ENCODE measurements at places on chromosomes 4 and X. TPM values are rescaled to one million over a fixed set of nuclear protein-coding genes. Genes with fewer than 3 reads are reported as not detected.

Gene GPR173
- 16.2 TPM for polyA plus RNA-seq

Gene ENAM
- polyA plus RNA-seq = 0.14 TPM

DNA sequence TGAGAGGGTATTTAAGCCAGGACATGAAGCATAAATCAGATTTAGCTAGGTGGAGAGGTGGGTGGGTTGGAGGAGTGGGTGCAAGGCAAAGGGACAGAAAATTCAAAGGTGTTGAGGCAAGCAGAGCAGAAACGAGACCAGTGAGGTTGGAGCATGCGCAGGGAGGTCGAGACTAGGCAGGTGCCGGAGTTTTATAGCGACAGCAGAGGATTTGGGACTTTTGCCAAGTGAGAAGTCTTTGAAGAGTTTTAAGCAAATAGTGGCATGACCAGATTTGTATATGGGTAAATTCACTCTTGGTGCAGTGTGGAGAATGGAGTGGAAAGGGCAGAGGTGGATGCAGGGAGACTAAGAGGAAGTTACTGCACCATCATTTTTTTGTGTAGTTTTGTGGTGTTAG is 107.0 kb upstream of the TLR2 start:
- DNase-seq = no peak

DNA sequence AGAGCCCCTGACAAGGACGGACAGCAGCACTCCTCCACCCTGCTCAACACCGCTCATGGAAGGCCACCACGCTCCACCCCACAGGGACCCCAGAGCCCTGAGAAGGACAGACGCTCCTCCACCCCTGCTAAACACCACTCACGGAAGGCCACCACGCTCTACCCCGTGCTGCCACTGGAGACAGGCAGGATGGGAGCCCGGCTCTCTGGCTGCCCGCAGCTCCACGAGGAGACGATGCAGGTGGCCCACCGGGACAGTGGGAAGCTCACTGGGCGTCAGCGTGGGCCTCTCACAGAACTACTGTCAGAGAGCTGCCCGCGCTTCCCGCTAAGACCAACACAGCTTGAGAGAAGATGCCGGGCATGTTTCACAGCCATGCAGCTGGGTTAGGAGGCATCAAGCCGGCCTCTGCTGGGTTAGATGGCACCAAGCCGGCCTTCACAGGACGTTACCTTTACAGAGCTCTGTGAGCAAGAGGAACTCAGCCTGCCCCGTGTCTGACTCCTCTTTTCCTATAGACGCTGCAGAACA is 20.8 kb downstream of the GAK start:
- no peak for DNase-seq

DNA sequence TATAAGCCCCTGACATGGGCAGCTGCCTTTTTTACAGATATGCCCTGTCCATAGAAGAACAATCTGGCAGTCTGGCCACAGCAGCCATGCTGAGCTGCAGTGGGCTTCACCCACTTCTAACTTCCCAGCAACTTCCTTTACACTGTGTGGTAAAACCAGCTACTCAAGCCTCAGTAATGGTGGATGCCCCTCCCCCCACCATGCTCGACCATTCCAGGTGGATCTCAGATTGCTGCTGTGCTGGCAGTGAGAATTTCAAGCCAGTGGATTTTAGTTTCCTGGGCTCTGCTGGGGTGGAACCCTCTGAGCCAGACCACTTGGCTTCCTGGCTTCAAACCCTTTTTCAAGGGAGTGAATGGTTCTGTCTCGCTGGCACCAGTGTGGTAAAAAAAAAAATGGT is 355.9 kb upstream of the EDA2R start:
- no peak for DNase-seq

GRCh38 chr4:153451911-153452657 is 14.1 kb upstream of the TMEM131L start:
- DNase-seq = no peak

GRCh38 chrX:20265726-20266681 is 705 bp downstream of the RPS6KA3 start:
- no peak for DNase-seq

All from right lung (tissue), 10 donors.